Fibroblast of skin of scalp (primary cell): ENCODE measurements at places on chromosomes 2 and 18.

DNA sequence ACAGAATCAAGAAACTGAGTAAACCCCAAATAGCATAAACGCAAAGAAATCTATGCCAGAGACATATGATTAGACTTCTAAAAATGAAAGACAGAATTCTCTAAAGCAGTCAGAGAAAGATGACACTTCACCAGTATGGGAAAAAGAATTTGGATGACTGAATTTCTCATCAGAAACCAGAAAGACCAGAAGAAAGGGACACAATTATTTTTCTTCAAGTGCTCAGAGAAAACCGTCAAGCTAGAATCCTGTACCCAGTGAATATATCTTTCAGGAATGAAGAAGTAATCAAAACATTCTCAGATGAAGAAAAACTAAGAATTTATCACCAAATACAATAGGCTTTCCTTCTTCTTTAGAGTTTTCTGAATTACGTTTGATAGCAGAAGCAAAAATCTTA is 14.2 kb upstream of the ESPNL start:
- DNase-seq = no peak

- no peak for DNase-seq
Measured at GRCh38 chr18:79511671-79512301, 116.1 kb downstream of the NFATC1 start.

- no peak for DNase-seq
Measured at GRCh38 chr2:182831101-182831500, 35.3 kb downstream of the FRZB start.

- DNase-seq = no peak
Measured at GRCh38 chr2:168174756-168175155, 72.6 kb downstream of the STK39 start.

GRCh38 chr2:47225061-47225783 is 70.1 kb upstream of the STPG4 start:
- DNase-seq = peak; percentile 86

- peak; percentile 27 for DNase-seq
Measured at GRCh38 chr18:41992066-41992465, 37.0 kb downstream of the PIK3C3 start.

DNA sequence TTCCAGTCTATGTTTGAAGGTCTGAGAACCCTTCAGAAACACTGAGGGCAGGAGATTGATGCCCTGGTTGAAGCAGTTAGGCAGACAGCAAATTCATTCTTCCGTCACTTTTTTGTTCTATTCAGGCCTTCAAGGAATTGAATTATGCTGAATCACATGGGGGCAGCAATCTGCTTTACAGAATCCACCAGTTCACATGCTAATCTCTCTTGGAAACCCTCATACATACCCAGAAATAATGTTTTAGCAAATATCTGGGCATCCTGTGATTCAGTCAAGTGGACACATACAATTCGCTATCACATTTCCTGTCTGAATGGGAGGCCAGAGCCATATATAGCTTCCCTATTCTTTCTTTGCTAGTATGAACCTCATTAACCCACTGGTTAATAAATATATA is 301.4 kb upstream of the CNTNAP5 start:
- DNase-seq = no peak

DNA sequence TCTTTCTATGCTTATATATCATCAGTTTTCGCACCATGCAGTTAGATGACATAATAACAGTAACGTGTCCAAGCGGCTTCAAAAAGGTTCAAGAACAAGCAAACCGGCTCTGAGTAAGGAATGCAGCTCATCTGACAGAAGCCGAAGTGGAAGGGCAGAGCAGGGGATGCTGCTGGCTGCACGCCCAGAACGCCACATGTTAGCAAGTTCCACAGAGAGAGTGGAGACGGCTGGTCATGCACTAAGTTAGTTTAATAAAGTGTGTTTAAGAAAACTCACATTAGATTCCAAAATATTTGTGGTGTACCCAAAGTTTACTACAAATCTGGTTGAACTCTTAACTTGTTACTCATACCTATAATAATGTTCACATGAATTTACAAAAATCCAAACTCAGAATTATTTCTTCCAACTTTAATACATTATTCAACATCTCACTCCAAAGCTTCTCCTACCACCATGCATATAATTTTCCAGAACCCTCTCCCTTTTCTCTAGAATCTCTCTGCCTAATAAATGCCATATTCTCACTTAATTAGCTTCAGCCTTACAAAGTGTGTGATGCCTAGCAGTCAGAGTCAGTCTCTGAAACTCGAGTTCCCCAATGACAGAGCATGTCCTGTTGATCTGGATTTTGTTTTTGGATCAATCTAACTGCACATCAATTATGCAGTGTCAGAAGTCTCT is 170.0 kb downstream of the DNAH7 start:
- peak; percentile 99 for DNase-seq

DNA sequence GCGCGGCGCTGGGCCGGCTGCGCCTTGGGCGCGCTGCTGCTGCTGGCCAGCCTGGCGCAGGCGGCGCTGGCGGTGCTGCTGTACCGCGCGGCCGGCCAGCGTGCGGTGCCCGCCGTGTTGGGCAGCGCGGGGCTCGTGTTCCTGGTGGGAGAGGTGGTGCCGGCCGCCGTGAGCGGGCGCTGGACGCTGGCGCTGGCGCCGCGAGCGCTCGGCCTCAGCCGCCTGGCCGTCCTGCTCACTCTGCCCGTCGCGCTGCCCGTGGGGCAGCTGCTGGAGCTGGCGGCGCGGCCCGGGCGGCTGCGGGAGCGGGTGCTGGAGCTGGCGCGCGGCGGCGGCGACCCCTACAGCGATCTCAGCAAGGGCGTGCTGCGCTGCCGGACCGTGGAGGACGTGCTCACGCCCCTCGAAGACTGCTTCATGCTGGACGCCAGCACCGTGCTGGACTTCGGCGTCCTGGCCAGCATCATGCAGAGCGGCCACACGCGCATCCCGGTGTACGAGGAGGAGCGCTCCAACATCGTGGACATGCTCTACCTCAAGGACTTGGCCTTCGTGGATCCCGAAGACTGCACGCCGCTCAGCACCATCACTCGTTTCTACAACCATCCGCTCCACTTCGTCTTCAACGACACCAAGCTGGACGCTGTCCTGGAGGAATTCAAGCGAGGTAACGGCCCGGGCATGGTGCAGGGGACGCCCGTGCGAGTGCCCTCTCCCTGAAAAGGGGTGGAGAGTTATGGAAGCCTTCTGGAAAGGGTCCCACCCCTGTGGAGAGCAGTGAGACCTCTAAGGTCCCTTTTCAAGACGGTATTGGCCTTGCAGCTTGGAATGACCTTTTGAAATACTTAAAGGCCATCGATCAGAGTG is 1.0 kb downstream of the CNNM3 start:
- no peak for DNase-seq

DNA sequence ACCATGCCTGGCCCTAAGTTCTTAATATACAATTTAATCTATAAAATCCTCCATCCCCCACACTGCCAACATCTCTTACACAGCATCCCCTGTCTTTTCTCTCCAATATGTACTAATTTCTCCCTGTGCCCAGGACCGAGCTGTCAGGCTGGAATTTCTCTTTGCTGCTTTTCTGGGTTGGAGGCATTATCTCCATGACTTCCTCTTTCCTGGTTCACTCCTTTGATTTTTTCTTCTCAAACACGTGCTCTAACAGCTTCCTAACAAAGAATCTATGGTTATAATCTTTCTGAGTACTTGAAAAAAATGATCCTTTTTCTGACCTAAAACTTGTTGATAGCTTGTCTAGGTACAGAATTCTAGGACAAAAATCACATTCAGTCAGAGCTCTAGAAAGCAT is 112.8 kb downstream of the C1D start:
- DNase-seq = no peak

DNA sequence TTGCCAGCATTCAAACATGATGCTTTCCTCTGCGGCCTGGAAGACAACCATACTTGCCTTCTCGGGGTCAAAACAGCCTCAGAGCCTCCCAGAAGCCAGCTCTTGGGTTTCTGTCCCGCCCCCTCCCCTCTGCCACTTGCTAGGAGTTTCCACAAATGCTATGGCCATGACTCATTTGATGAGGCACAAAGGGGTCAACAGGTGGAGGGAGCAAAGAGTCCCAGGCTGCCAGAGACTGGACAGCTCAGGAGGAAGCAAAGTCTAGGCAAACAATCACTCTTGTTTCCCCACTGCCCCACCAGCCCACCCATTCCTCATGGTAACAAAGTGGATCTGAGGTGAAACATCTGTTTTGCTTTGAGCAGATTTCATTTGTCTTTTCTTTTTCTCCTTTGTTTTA is 551.1 kb downstream of the TNS1 start:
- DNase-seq = no peak

DNA sequence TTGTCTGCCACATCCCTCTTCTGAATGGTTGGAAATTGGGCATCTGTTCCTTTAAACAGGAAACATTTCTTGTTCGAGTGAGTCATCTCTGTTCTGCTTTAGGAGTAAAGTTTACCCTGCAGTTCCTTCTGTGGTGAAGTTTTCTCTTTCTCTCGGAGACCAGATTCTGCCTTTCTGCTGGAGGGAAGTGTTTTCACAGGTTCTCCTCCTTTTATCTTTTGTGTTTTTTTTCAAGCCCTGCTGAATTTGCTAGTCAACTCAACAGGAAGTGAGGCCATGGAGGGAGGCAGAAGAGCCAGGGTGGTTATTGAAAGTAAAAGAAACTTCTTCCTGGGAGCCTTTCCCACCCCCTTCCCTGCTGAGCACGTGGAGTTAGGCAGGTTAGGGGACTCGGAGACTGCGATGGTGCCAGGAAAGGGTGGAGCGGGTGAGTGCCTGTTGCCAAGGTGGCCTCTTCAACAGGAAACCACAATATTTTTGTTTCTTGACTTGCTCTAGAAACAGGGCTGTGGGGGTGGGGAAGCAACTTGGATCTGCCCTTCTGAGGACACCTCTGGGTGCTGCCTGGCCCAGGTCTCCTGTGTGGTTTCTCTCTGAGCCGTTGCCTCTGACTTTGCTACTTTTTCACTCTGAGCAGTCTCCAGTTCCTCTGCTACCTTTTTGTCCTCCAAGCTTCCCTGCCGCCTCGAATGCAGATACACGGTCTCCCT is 2.2 kb upstream of the CASP8 start:
- DNase-seq = peak; percentile 70

DNA sequence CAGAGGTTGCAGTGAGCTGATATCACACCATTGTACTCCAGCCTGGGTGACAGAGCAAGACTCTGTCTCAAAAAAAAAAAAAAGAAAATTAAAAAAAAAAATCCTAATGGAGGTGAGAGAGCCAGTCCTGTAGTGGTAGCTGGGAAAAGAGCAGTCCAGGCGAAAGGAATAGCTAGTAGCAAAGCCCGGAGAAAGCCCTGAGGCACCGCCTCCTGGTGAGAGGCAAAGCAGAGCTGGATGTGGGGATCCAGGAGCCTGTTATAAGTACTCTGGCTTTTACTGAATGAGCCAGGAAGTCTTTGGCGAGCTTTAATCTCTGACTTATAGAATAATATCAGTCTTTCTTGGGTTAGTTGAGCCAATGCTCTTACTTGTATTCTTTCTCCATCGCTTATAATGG is 6.6 kb upstream of the KLHL23 start:
- no peak for DNase-seq

GRCh38 chr18:73681912-73682311 is 465.7 kb downstream of the FBXO15 start:
- DNase-seq = no peak

DNA sequence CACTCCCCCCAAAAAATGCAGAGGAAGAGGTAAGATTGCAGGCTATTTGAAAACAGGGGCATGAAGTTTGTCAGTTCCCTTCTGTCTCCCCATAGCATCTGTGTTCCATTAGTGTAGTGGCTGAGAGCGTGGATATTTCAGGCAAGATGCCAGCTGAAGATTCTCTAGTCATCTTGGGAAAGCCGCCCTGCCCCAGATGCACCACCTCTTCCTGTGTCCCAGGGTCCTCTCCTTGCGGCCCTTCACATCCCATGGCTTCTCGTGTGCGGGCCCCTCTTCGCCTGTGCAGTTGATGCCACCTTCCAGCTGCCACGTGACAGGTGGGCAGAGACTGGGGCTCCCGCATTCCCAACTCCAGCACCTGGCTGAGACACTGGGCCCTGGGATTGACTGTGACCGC is 16.1 kb downstream of the TMEM127 start:
- DNase-seq = peak; percentile 92

DNA sequence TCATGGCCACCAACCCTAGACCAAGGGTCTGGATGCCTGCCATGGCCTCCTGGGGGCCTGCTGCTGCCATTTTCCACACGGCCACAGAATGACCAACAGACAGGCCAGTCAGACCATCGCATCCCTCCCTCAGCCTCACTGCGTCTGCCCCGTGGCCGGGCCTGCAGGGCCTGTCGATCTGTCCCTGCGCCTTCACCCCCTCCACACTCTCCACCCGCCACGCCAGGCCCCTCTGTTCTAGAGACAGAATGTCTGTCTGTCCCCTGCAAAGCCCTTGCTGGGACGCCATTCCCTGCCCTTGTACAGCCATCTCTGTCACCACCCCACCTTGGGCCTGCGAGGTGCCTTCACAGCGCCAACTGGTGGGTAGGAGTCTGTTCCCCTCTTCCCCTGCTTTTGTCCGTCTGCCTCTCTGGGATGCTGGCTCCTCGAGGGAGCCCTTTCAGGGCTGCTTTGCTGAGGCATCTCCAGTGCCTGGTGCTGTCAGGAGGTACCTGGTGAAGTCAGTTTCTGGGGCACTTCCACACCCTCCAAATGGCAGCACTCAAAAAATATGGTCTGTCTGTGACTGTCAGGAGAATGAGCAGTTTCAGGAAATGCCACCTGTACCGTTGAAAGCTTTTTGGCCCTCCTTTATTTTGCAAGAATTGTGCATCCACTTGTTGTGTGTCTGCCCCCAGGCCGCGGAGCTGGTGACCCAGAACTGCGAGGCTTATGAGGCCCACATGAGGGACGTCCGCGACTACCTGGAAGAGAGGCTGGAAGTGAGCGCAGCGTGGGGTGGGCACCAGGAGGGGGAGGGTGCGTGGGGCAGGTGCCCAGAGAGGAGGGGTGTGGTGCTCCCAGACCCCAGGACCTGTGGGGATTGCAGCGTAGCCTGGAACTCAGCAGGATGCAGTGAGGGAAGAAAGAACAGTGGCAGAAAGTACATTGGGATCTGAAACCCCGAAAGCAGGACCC is 6.7 kb upstream of the ESPNL start:
- no peak for DNase-seq

GRCh38 chr2:7672027-7672684 is 754.9 kb downstream of the RNF144A start:
- DNase-seq = peak; percentile 44

DNA sequence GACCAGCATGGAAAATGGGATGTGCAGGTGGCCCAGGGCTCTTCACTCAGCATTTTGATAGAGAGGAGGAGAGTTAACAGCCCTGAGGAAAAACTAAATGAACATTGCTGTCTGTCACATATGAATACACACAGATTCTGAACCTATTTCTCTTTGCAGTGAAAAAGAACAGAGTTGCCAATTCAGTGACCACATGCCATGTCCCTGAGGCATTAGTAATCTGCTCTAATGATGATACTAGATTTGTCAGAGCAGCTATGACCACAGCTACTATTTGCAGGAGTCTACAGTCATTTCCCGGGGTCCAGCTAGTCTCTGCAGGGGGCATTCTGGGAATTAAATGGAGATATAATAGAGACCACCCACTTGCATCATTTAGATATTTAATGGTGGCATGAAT is 267.6 kb downstream of the TMX3 start:
- DNase-seq = peak; percentile 59

GRCh38 chr18:49652881-49653724 is 91.2 kb downstream of the LIPG start:
- DNase-seq = no peak

GRCh38 chr2:34875091-34875745 is 1276.1 kb upstream of the FAM98A start:
- DNase-seq = no peak
